ENCODE measurements at places on chromosomes 6 and 20.

DNA sequence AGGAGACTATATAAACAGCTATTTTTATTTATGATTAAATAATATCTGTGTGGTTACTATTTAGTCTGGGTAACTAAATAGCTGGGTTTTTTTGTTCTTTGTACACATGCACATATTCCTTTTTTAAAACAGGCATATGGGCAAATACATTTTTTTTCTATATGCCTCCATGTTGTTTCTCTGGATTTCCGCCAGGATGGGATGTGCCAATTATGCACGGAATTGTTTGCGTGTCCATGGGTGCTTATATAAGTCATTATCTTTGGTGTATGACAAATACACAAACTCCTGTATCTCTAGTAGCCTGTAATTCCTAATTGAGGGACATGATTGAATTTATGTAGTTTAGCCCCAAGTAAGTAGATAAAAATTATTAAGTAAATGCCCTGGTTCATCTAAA is 226.9 kb downstream of the BCKDHB start:
- no peak for DNase-seq
- no peak overlapping the region for H3K27ac ChIP-seq
- H3K4me1 ChIP-seq = peaks cover 36% of the 10 kb centered on the region
- no peaks in the 10 kb centered on the region for H3K36me3 ChIP-seq

DNA sequence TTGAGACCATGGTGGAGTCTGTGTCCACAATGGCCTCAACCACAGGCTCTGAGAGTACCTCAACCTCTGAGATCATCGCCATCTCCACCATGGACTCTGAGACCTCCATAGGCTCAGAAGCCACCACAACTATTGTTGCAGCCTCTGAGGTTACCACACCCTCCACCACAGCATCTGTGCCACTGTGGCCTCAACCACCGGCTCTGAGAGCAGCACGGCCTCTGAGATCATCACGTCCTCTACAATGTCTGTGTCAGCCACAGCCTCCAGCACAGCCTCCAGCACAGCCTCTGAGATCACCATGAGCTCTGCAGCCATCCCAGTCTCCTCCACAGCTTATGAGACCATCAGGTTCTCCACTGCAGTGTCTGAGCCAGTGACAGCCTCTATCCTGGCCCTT is 19.4 kb upstream of the MUC21 start:
- H3K36me3 ChIP-seq = no peaks in the 10 kb centered on the region
- H3K4me1 ChIP-seq = no peaks in the 10 kb centered on the region
- no peak overlapping the region for H3K4me3 ChIP-seq
- H3K27ac ChIP-seq = no peak overlapping the region
- peaks cover 44% of the 10 kb centered on the region for H3K27me3 ChIP-seq
- no peak for DNase-seq

DNA sequence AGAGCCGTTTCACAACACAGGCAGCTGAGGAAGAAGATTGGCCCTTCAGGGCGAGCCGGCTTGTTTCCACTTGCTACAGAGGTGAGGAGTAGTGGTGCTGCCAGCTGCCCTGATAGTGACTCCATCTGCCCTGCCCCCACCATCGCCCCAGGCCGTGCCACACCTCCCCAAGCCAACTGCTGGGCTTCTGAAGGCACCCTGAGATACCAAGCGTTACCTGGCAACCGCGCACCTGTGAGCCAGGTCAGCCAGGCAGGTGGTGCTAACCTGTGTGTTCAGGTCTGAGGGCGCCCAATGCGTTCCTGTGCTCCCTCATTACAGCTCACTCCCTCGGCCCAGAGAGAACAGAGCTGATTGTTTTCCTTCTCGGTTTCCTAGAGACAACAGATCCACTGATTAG is 299.1 kb upstream of the ID4 start:
- no peak overlapping the region for H3K4me3 ChIP-seq
- no peak overlapping the region for H3K27ac ChIP-seq
- DNase-seq = no peak

GRCh38 chr6:162385980-162386379 is 341.6 kb downstream of the PRKN start:
- H3K4me1 ChIP-seq = no peaks in the 10 kb centered on the region
- no peak overlapping the region for H3K4me3 ChIP-seq
- peaks cover 4% of the 10 kb centered on the region for H3K36me3 ChIP-seq
- no peak for DNase-seq
- H3K27me3 ChIP-seq = no peaks in the 10 kb centered on the region
- H3K27ac ChIP-seq = no peak overlapping the region

- H3K27me3 ChIP-seq = no peaks in the 10 kb centered on the region
- no peak overlapping the region for H3K4me3 ChIP-seq
- H3K4me1 ChIP-seq = no peaks in the 10 kb centered on the region
Observed at GRCh38 chr6:123616016-123616415, 20.7 kb downstream of the TRDN start.

GRCh38 chr6:11296449-11297375 is 64.2 kb upstream of the NEDD9 start:
- H3K27me3 ChIP-seq = peaks cover 2% of the 10 kb centered on the region
- H3K27ac ChIP-seq = no peak overlapping the region
- H3K4me1 ChIP-seq = peaks cover 9% of the 10 kb centered on the region
- DNase-seq = no peak

GRCh38 chr20:14696937-14697336 is 359.5 kb upstream of the FLRT3 start:
- H3K4me3 ChIP-seq = no peak overlapping the region
- H3K27ac ChIP-seq = no peak overlapping the region
- no peak for DNase-seq

DNA sequence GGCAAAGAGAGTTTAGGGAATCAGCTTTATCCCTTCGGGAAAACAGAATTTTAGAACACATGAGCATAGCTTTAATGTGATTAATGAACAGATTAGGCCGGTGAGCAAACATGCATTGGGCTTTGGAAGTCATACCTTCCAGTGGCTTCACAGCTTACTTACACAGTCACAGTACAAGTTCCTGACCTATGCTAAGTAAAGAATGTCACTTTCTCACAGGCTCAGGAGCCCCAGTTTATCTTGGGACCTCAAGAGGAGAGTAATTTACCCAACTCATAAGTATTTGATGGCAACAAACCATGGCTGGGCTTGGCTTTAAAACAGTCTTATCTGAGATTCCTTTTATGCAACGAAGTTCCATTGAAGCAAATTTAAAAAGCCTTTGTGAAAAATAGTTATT is 195.9 kb downstream of the AKAP7 start:
- no peak for DNase-seq
- H3K4me1 ChIP-seq = no peaks in the 10 kb centered on the region
- no peaks in the 10 kb centered on the region for H3K36me3 ChIP-seq
- H3K27ac ChIP-seq = no peak overlapping the region
- H3K27me3 ChIP-seq = peaks cover 3% of the 10 kb centered on the region

GRCh38 chr20:25046736-25047666 is 10.9 kb downstream of the ACSS1 start:
- DNase-seq = no peak
- H3K36me3 ChIP-seq = no peaks in the 10 kb centered on the region
- H3K27me3 ChIP-seq = peaks cover 20% of the 10 kb centered on the region
- H3K4me1 ChIP-seq = no peaks in the 10 kb centered on the region
- no peak overlapping the region for H3K4me3 ChIP-seq

DNA sequence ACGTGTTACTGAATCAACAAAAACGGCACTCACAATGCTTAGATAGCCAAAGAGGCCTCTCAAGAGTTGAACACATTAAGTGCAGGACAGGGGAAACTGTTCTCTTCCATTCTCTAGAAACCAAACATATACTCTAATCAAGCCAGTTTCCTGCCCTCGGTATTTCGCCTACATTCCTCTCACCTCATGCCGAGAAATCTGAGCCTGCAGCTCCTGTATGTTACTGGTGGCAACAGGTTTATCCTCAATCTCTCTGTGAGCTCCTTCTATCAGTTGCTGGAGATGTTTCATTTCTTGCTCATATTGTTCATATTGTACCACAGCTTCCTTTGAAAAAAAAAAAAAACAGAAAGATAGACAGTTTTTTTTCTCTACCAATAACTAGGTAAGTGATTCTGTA is 328.9 kb downstream of the SYNE1 start:
- peaks cover 22% of the 10 kb centered on the region for H3K36me3 ChIP-seq
- no peaks in the 10 kb centered on the region for H3K27me3 ChIP-seq
- no peaks in the 10 kb centered on the region for H3K4me1 ChIP-seq
- DNase-seq = no peak
- H3K4me3 ChIP-seq = no peak overlapping the region

DNA sequence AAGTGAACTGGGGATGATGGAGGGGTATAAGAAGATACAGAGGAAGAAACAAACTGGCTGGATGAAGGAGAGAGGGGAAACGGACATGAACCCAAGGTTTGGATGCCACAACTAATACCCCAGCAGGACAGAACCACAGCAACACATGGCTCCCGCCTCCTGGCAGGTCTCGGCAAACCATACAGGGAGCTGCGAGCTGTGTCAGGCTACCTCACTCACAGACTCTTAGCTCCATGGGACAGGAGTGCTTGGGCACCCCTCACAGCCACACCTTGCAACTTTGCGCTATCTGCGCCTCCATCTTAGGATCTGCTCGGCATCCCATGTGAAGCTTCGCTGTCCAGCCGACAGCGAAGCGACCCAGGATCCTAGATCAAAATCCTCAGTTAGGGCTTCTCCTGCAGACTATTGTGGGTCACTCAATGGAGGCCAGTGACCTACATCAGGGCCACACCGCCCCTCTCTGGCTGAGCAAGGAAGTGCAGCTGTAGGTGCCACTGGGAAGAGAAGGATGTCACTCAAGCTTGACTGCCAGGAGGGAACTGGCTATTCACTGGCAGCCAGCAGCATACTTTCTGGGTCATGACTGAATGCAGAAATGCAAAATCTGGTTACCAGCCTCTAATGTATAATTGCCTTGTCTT is 174.4 kb upstream of the RIN2 start:
- H3K27ac ChIP-seq = no peak overlapping the region
- H3K36me3 ChIP-seq = no peaks in the 10 kb centered on the region
- H3K4me3 ChIP-seq = no peak overlapping the region
- H3K27me3 ChIP-seq = peaks cover 8% of the 10 kb centered on the region
- no peaks in the 10 kb centered on the region for H3K4me1 ChIP-seq

DNA sequence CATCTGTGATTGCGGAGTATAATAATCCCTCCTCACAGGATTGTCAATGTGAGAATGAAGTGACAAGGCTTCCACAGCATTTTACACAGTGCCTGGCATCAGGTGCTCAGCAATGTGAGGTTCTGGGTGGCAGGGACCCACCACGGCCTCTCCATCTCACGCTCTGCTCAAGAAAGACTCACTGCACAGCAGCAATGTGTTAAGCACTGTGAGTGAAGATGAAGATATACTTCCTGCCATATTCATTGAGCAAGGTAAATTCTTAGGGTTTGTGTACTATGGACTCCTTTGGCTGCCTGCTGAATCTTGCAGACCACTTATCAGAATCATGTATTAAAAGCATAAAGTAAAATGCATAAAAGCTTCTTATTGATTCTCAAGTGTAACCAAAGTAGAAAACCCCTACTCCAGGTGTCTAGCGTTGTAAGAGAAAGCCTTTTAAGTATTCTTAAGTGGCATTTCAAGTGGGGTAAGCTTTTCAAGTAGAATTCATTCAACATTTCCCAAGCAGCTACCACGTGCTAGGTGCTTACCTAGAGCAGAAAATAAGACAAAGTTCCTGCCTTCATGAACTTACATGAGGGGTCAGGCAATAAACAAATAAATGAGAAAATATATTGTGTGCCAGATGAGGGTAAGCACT is 17.0 kb upstream of the MEP1A start:
- H3K4me1 ChIP-seq = no peaks in the 10 kb centered on the region
- DNase-seq = no peak
- H3K36me3 ChIP-seq = no peaks in the 10 kb centered on the region
- peaks cover 2% of the 10 kb centered on the region for H3K27me3 ChIP-seq
- H3K27ac ChIP-seq = no peak overlapping the region
- H3K4me3 ChIP-seq = no peak overlapping the region

GRCh38 chr6:148325316-148326068 is 17.1 kb upstream of the SASH1 start:
- peak; percentile 39 for DNase-seq
- H3K4me1 ChIP-seq = peaks cover 69% of the 10 kb centered on the region

DNA sequence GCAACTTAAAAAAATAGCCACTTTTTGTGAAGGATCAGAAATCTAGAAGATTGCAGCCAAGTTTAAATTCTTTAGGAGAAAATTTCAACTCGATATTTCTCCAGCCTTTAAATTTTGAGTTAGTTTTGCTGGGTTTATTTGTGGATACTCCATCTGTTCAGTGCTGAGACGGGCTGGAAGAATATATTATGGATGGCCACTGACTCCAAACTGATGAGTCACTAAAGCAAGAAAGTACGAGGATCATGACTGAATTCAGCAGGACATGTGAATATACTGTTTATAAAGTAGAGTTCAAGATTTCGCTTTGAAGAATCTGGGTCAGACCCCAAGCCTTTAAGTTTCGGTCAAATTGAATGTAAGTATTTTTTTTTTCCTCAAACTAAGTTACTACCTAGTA is 199.5 kb downstream of the ADGRB3 start:
- no peak overlapping the region for H3K4me3 ChIP-seq
- H3K27me3 ChIP-seq = no peaks in the 10 kb centered on the region
- H3K27ac ChIP-seq = no peak overlapping the region
- H3K36me3 ChIP-seq = no peaks in the 10 kb centered on the region
- H3K4me1 ChIP-seq = no peaks in the 10 kb centered on the region
